ENCODE measurements at places on chromosomes 4 and X.

DNA sequence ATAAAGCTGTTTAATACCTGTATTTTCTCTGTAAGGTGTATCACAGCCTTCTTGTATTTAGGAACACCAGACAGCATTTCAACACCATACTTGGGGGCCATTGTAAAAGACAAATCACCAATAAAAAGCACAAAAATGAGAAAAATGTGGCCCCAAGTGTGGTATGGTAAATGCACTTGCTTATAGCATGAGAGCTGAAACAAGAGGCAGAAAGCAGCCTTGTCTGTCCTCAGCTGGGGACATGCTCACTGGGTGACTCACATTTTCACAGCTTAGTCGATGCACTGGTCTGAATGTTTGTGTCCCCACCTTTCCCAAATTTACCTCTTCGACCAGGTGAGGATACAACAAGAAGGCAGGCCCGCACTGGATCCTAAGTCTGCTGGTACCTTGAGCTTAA is 639.7 kb upstream of the AGA start:
- no peak for DNase-seq

- DNase-seq = no peak
Measured at GRCh38 chr4:21410372-21410771, 538.2 kb downstream of the KCNIP4 start.

- DNase-seq = no peak
Measured at GRCh38 chrX:111652719-111653118, 28.3 kb upstream of the ALG13 start.

DNA sequence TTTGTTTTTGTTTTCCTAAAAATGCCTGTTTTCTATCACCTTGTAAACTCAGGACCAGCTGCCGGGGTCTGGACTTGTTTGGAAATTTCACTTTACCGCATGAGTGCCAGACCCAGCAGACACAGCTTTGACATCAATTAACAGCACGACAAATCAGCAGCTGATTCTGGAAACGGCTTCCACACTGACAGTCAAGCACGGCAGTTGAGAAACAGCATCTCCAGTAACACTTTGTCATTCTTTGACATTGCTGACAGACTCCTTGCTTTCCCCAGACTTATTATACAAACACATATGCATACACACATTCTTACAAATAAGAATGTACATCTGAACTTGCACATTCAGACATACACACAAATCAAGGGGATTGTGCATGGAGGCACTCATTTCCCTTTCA is 1017.6 kb upstream of the HS3ST1 start:
- DNase-seq = no peak

DNA sequence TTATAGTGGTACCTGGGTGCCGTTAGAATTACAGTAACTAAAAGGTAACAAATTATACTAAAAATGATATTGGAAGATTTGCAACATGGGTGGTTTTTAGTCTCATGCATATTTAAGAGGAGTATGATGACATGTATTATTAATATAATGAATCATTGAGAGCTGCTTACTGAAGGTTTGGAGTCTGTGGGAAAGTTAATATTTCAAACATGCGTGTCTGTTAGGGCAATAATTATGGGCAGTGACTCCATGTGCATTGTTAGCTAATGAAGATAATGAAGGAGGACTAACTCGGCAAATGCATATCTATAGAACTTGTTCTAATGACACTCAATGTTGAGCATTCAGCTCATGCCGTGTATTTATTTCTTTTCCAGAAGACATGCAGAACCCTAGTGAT is 47.1 kb downstream of the MTHFD2L start:
- DNase-seq = no peak

DNA sequence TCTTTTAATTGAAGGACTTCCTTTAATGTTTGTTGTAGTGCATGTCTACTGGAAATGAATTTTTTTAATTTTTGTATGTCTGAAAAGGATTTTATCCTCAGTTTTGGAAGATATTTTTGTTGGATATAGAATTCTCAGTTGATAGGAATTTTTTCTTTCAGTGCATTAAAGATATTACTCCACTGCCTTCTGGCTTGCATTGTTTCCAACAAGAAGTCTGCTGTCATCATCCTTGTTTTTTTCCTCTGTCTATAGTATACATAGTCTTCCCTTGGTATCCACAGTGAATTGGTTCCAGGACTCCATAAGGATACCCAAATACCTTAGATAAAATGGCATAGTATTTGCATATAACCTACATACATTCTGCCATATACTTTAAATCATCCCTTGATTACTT is 33.5 kb downstream of the SCD5 start:
- no peak for DNase-seq

DNA sequence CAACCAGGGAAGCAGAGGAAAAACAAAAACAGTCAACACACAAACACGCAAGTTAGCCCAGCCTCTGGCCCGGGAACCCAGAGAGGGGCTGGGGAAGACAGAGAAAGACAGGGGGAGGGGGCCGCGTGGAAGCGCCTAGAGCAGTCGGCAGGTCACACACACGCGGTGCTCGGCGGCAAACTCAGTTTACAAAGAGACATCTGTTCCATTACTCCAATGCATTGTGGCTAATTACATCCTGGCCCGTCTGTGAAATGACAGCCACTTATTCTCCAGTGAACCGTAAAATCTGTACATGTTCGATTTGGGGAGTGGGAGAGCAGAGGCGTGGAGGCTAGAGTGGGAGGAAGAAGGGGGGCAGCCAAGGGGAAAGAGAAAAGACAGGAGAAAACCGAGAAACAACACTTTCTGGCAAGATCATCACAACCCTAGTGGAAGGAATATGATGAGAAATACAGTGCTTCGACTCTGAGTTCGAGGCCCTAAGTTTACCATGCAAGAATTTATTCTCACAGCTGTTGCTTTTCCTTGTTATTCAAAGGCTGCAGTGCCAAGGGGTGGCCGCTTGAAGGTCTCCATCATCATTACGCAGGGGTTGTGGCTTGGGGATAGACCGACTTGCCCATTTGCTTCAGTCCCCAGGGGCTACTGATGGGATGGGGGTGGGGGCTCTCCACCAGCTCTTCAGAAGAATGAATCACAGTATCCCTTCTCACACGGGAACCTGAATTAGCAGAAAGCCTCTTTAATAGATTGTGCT is 167.7 kb downstream of the MGST2 start:
- DNase-seq = no peak

GRCh38 chrX:153875391-153876111 is 10.4 kb downstream of the L1CAM start:
- peak; percentile 19 for DNase-seq

- DNase-seq = no peak
Measured at GRCh38 chr4:57234252-57234775, 124.1 kb upstream of the IGFBP7 start.

DNA sequence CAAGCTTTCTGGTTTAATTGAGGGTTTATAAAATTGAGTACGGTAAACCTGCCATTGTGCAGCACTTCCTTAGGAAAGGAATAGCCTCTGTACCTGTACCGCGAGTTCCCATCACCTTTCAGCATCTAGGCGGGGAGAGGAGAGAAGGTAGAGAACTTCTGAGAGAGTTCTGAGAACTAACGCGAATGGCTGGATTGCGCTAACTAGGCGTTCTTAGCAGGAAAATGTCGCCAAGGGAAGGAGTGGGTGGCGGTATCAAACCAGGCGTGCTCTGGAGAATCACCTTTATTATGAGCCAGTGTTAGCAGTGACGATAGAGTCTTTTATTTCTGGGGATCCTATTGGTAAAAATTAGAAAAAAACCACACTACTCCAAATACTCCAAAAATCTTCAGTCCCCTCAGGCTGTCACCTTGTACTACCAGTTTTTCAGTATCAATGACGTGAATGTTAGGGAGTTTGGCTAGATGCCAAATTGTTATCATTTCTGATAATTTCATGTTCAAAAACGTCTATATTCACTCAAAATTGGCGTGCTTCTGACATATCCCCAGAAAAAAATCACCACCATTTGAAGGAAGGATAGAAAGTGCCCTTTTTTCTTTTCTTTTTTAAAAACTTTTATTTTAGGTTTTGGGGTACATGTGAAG is 1.4 kb downstream of the UGT8 start:
- DNase-seq = no peak

DNA sequence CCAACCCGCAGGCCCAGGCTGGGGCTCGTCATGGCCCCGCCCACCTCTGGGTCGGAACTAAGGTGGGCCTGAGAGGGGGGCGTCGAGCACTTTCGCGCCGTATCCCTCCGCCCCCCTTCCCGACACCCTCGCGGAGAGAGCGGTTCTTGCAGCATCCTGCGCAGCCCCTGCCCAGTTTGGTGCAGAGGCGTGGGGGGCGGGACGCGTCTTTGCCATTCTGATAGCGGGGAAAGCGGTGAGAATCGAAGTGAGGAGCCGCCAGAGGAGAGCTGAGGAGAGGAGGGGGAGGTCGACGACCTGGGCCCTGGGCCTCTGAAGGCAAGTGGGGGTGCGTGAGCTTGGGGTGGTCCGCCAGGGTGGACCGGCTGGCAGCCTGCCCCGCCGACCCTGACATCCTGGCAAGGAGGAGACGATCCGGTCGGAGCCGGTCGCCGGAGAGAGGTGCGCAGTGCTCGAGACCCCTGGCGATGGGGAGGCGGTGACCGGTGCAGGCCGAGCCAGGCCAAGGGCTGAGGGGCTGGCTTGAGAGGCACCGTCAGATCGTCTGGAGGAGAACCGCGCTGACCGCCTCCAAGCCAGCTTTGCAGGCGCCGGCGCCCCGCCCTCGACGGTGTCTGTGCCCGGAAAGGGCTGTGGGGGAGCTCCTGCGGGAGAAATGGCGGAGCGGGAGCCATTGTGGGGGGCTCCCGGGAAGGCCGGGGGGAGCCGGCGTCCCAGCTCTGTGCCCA is 25.5 kb downstream of the GPRASP3 start:
- peak; percentile 19 for DNase-seq

DNA sequence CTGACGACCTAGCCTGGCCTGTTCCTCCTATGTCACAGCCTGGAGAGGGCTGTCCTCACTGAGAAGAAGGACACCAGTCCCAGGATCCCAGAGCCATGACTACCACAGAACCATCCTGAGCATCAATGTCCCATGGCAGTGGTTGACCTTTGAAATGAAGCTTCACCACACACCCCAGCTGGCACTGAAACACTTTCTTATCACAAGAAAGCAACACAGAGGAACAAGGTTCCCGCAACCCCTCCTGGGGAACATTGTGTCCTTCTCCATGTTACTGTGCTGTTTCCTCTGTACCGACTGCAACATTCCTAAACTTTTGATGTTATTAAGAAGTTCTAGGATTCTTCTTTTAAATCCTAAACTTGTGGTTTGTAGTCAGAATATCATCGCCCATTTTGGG is 21.2 kb upstream of the FAM156A start:
- no peak for DNase-seq

- DNase-seq = no peak
Measured at GRCh38 chr4:149426461-149426860, 389.2 kb downstream of the IQCM start.

DNA sequence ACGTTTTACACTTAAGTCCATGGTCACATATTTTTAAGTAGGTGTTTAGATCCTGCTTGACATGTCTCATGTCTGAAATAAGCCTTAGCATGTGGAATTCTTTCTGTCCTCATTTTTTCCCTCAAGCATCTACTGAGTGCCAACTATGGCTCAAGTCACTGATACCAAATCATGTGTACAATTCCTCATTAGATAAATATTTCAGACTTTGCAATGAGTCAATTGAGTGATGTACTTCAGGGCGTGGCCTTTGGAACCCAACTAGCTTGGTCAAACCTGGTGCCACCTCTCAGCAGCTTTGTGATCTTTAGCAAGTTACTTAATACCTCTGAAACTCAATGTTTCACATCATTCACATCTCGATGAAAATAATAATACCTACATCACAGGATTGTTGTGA is 12.6 kb upstream of the JADE1 start:
- DNase-seq = no peak

DNA sequence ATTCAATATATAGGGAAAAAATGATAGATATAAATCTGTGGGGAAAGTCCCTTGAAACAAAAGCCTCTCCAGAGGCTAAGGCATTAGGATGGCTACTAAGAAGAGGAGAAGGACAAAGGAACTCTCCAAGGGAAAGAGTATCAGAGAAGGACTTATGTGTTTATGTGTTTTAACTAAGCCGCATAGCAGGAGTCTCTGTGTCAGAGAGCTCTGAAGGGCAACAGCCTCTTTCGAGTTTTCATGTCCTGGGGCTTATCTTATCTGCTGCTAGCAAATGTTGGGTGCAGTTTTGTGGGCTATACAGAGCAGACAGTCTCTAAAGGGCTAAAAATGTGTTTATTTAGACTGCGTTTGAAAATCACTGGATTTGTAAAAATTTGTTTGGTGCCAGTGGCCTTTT is 1145.6 kb upstream of the DIAPH2 start:
- no peak for DNase-seq

DNA sequence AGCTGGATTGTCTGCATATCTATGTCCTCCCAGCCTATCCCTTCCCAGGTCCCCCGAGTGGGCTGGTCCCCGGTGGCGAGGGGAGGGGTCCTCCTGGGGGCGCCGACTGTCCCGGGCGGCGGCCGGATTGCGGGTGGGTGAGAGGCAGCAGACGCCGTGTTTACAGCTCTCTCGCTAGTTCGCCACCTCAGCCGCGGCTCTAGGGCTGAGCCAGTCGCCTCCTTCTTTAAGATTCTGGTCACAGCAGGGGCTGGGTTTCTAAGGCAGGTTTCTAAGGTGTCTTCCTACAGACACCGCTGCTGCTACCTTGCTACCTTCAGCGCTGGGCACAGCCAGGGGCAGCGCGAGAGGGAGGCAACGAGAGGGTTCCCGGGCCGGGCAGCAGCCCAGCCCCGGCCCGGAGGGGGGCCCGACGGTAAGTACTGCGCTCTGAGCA is 57.2 kb downstream of the FRMPD3 start:
- DNase-seq = no peak

DNA sequence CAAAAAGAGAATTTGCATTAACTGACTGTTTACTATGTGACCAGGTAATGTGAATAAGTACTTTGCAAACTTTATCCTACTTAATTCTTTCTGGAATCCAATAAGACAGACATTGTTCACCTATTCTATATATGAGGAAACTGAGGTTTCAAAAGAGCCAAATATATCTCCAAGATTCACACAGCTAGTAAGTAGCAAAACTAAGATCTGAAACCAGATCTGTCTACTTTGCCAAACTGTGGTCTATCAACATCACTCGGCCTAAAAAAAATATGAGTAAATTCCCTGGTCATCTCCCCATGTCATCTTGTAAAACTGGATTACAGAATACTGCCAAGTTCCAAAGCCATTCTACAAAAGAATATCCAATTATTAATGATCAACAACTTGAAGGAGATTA is 52.8 kb downstream of the ANAPC10 start:
- no peak for DNase-seq

GRCh38 chr4:75158451-75158850 is 225.5 kb downstream of the PARM1 start:
- no peak for DNase-seq

DNA sequence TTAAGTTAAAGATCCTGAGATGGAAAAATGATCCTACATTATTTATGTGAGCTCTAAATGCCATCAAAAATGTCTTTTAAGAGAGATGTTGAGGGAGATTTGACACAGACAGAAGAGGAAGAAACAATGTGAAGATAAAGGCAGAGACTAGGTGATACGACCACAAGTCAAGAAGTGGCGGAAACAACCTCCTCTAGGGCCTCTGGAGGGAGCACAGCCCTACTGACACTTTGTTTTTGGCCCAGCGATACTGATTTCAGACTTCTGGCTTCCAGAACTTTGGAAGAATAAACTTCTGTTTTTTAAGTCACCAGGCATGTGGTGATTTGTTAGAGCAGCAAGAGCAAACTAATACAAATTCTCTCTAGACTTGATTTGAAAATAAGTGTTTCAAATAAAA is 1216.1 kb downstream of the FSTL5 start:
- DNase-seq = no peak

Measured in stimulated activated CD4-positive, alpha-beta T cell treated with anti-CD3 and anti-CD28 coated beads, TNF-alpha, amount 100 ng/mL, for 48 hours (primary cell).